ENCODE measurements at places on chromosomes 6 and 20.

DNA sequence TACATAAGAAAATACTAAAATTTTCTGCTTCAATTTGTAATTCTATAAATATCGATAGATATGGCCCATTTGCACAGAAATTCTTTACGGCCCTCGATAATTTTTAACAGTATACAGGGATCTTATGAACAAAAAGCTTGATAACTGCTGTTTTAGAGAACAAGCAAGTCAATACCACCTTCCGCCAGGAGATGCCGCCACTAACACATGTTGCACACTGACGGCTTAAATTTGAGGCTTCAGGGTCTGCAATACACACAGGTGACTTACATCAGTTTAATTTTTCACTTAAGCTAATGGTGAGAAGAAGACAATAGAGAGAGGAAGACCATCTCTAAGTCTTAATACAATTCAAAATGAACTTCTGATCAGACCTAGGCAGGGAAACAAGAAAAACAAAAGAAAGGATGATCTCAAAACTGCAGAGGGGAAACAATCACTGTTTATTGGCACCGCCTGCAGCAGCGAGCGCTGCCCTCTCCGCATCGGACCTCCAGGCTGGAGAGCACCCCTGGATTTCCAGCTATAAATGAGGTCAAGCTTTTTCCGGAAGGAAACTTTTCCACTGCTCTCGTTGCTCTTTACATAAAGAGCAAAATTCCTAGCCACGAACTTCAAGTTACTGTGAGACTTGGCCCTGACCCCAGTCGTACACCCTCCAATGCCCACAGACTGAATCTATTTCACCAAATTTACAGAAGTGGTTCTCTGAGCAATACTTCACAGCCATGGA lies 53.9 kb downstream of the OTOR start:
- no peak for DNase-seq

DNA sequence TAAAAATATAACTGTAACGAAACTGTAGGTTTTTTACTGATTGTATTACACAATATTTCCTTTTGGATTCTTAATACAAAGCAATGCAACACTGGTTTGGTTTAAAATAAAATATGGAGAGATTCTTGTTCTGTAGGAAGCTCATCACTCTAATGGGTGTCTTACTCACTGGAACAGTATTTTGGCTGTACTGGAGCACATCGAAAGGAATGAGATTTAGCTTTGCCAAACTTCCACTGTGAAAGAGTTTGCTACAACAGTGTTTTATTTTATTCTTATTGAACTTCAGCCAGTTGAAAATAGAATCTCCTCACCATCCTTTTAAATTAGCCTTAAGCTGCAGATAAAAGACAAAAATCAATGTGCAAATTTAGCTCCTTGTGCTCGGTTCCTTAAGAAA lies 230.7 kb upstream of the QKI start:
- DNase-seq = no peak

- no peak for DNase-seq
These were observed 355.5 kb upstream of the TSHZ2 start for GRCh38 chr20:52616629-52617028.

DNA sequence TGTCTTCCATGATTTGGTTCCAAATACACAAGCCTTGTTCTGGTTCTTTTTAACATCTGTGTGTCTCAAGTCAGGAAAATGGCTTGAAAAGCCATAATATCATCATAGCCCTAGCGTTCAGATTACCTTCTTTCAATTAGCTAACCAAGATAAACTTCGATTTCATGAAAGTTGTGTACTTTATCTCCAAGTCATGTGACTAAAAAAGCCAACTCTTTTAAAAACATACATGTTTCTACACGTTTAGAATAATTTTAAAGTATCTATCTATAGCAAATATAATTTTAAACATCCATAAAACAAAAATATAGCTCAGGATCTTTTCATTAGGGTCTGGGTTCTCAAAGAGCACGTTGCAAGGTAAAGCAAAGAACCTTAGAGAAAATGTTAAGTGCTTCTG lies 261.1 kb downstream of the PRL start:
- DNase-seq = no peak

GRCh38 chr6:44828780-44829179 lies 441.3 kb downstream of the CDC5L start:
- no peak for DNase-seq

GRCh38 chr20:3270051-3270450 lies 31.1 kb upstream of the SLC4A11 start:
- no peak for DNase-seq

DNA sequence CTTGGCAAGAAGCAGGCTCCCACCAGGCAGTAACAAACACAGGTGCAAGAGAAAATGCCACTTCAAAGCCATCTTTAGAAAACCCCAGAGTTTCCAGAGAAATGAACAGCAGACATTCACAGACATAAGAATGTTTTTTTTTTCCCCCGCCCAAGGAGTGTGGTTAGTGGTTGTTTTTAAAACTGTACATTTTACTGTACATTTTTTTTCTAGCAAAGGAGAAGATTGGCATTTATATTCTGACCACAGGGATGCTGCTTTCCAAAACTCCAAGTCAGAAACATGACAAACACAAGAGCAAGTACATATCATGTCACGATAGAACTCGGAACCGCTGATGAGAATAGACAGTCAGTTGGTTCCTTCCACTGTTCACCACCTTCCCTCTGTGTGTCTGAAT lies 197.9 kb downstream of the LRFN2 start:
- DNase-seq = no peak

DNA sequence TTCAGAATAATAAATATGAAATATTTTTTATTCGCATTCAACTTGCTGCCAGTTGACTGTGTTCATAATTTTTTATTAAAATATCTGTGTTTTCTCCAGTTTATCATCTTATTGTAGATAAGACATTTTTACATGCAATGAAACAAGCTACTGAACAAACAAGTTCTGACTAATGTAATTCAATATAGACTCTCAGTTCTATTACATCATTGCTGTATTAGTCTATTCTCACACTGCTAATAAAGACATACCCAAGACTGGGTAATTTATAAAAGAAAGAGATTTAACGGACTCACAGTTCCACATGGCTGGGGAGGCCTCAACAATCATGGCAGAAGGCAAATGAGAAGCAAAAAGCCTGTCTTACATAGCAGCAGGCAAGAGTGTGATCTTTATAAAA lies 1357.7 kb upstream of the CITED2 start:
- no peak for DNase-seq

GRCh38 chr6:90087106-90087833 lies 193.0 kb downstream of the GJA10 start:
- no peak for DNase-seq

- DNase-seq = no peak
These were observed 93.3 kb upstream of the MARCKS start for GRCh38 chr6:113763876-113764275.

DNA sequence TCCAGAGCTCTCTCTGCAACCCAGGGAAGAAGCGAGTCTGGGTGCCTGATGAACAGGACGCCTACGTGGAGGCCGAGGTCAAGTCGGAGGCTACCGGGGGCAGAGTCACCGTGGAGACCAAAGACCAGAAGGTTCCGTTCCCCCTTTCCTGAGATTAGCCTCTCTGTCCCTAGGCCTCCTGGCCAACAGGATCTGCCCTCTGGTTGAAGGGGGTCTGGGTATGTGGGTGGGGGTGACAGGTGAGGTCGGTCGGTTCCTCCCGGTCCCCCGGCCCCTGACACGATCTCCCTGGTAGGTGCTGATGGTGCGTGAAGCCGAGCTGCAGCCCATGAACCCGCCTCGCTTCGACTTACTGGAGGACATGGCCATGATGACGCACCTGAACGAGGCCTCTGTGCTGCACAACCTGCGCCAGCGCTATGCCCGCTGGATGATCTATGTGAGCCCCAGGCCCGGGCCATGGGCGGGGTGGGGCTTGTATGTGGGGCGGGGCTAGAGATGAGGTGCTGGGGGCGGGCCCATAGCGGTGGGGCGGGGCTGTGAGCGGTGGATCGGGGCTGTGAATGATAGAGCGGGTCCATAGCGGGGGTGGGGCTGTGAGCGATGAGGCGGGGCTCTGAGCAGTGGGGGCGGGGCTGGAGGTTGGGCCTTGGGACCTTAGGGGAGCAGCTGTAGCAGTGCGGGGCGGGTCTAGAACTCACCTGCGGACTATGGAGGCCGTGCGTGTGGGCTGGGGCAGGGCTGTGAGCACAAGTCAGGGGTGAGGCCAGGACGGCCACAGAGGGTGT lies 23.9 kb downstream of the MYH7B start:
- no peak for DNase-seq

- DNase-seq = no peak
These were observed 1.3 kb downstream of the SOBP start for GRCh38 chr6:107491138-107491609.

DNA sequence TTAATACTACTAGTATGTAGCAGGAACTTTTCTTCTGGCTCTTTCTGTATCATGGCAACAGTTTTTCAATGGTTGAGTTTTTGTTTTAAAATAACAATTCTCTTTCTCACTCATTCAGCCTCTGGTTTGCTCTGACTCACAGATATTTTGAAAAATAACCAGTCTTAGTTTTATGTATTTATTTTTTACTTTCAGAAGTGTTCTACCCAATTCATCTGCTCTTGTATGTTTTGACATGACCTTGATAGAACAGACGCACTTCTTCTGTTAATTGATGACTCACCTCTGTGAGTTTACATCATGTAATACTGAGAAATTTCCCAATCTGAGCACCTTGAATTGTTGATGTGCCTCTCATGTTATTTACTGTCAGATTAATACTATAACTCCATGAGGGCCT lies 178.9 kb downstream of the SASH1 start:
- no peak for DNase-seq

DNA sequence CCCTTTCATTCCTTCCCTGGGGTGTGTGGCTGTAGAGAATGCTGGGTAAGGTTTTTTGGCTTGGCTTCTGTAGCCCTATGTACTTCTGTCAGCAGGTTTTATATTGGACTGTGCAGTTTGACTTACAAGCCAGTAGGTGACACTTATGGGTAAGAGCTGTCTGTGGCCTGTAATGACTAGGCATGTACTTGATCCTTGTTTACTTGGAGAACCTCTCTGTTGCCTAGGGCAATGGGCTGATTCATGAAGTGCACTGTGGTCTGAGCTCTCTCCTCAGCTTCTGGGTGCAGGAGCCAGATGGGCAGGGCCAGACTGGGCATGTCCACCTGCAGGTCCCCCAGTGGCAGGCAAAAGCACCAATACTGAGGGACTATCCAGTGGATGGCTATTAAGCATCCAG lies 544.6 kb downstream of the ADGRB3 start:
- DNase-seq = no peak

- DNase-seq = no peak
These were observed 421.6 kb downstream of the BCKDHB start for GRCh38 chr6:80528115-80528514.

GRCh38 chr6:125598422-125598821 lies 151.0 kb upstream of the HEY2 start:
- DNase-seq = no peak

GRCh38 chr6:142457638-142458406 lies 156.0 kb downstream of the ADGRG6 start:
- DNase-seq = no peak

DNA sequence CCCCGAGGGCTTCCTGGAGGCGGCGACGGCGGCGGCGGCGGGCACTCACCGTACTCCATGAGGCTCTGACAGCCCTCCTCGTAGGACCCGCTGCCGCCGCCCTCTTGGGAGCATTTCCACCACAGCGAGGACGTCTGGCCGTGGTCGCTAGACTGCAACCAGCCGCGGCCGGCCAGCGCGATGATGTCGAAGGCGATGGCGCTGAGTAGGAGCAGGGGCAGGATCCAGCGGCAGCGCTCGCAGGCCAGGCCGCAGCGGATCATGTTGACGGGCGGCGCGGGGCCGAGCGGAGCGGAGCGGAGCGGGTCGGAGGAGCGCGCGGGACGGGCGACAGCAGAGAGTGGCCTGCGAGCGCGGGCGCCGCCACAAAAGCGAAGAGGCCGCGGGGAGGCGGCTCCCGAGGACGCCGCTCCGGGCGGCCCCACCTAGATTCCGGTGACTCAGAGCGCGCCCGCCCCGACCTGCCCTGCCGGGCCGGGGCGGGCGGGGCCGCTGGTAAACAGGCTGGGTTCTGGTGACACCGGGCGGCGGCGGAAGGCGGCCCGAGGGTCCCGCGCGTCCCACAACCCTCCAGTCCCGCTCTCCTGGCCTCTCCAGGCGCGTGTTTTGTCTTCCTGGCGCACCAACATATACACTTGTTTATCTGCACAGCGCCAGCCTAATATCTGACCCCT lies at the start of gene PERP:
PERP (minus strand) TSS at position 342 of the 674 bp plus-strand sequence; CDS start at position 263, 79 bp downstream.
- DNase-seq = peak; percentile 46

DNA sequence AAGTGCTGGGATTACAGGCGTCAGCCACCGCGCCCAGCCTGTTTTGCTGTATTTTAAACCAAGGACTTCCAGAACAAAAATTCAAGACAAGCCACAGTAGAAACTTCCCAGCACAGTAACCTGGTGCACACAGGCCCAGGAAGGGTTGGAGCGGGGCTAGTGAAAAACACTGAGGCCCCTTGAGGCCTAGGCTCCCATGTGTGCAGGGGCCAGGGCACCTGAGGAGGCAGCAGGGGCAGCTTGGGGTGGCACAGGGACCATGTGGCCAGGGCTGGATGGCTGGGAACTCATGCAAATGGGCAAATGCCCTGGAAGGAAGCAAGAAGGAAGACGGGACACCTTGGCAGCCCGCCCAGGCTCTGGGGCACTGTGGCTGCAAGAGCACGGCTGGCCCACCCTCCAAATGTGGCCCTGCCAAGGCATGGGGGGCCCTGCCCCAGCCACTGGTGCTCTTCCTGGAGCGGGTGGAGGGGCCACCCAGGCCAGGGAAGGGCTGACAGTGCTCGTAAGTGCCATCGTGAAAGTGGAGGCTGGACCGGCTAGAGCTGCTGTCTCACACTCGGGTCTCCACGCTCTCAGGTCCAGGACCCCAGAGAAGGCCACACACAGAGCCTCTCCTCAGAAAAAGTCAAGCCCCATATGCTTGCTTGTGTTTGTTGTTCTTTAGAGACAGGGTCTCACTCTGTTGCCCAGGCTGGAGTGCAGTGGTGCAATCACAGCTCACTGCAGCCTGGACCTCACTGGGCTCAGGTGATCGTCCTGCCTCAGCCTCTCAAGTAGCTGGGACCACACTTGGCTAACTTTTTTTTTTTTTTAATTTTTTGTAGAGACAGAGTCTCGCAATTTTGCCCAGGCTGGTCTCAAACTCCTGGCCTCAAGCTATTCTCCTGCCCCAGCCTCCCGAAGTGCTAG lies 10.3 kb downstream of the SLC2A4RG start:
- DNase-seq = no peak

GRCh38 chr6:43834528-43835155 lies 64.6 kb downstream of the VEGFA start:
- no peak for DNase-seq

- DNase-seq = no peak
These were observed 2.1 kb downstream of the MAP3K7 start for GRCh38 chr6:90584636-90585255.

Measured in activated CD8-positive, alpha-beta memory T cell treated with anti-CD3 and anti-CD28 coated beads for 48 hours (primary cell).